ENCODE measurements at places on chromosomes 7 and 10. TPM values are rescaled to one million over a fixed set of nuclear protein-coding genes. Genes with fewer than 3 reads are reported as not detected.

- DNase-seq, result peak; percentile 36
These were observed 12.8 kb downstream of the HKDC1 start for GRCh38 chr10:69232736-69233480.

GRCh38 chr10:43203448-43204041 is 63.3 kb downstream of the RASGEF1A start:
- DNase-seq, result peak; percentile 12

- DNase-seq, result no peak
These were observed 7.2 kb downstream of the CPA2 start for GRCh38 chr7:130273933-130274255.

GRCh38 chr7:138880881-138881578 is 83.0 kb upstream of the ATP6V0A4 start:
- no peak for DNase-seq

The SPDYE6 gene
- total RNA-seq, result not detected

Data from T-helper 17 cell (primary cell).